NCI-H446 (cell line): ENCODE measurements at places on chromosomes 16 and 17.

DNA sequence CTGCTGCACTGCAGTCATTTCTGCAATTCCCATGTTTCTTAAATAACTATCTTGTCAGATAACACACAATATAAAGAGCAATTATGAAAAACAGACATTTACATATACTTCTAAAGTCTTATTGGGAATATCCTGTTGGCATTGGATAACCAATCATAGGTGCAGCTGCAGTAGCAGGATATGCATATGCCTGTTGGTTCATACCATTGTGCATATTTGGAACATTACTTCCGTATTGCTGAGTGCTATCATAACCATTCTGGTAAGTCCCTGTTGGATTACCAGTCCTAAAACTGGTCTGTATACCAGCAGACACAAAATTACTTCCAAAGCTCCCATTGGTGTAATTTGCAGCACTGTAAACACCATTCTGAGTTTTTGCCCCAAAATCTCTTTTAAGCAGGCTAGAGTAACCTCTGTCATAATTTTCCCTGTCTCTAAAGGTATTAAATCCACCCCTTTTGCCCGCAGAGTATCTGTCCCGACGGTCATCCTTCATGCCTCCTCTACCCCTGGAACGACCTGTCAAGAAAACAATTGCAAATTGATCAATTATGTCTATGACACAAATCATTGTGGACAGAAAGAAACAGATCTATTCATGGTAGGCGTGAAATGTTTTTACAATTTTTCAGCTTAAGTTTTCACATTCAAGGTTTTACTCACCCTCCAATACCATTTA, 3.1 kb upstream of the POLG2 start:
- DNase-seq, result no peak

DNA sequence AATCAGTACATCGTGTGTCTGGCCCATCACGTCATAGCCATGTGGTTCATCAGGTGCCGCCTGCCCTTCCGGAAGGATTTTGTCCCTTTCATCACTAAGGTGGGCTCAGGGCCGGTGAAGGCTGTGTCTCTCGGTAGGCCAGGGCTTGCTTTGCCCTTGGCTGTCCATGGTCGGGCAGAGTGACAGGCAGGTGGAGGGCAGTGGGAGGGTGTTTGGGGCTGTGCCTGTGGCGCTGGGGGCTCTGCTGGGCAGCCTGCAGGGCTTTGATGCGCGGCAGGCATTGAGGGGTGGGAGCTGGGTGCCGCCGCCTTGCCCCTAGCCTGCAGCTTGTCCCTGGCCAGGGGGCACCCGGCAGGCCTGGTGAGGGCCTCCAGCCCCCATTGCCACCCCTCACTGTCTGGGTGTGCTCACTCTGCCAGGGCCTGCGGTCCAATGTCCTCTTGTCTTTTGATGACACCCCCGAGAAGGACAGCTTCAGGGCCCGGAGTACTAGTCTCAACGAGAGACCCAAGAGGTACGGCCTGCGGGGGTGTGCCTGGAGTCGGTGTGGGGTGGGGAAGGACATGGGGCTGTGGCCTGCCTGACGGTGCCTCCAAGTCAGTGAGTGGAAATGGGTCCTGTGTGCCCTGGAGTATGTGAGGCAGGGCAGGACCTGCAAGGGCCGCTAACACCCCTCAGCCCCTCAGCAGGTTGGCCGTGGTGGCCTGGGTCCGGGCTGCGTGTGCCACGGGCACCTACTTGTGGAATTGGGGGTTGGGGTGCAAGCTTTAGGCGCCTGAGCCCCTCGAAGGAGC, 28.5 kb downstream of the TSC2 start:
- no peak for DNase-seq

DNA sequence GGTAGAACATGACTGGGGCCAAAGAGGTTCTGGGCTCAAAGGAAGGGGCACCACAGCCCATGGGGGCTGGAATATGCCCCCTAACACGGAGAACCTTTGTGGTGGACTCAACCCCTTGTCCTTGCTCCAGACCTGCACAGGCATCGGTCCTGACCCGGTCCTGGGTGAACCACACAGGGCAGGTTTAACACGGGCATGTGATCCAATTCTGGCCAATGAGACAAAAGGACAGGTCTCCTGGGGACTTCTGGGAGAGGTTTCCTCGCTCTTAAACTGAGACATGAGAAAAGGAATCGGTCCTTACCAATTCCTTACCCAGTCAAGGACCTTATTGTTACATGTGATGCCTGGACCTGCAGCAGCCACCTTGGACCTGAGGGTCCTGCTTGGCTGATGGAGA, 3.7 kb downstream of the DOC2B start:
- DNase-seq, result no peak

DNA sequence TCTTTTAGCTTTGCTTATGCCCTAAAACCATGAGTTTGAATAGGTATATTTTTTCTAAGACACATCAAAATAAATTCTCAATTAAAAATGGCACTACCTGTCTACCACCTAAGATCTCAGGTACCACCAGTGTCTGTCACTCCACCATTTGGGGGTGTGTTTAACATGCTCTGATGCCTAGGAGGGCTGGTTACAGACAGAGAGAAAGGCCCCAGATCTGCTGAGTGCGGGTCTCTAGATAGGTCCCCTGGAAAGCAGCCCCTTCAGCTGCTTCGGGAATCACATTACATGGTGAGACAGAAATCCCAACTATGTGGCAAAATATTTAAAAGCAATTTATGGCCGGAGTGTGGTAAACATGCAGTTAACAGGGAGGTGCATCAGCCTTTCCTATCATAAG, 653 bp upstream of the VAC14 start:
- no peak for DNase-seq

DNA sequence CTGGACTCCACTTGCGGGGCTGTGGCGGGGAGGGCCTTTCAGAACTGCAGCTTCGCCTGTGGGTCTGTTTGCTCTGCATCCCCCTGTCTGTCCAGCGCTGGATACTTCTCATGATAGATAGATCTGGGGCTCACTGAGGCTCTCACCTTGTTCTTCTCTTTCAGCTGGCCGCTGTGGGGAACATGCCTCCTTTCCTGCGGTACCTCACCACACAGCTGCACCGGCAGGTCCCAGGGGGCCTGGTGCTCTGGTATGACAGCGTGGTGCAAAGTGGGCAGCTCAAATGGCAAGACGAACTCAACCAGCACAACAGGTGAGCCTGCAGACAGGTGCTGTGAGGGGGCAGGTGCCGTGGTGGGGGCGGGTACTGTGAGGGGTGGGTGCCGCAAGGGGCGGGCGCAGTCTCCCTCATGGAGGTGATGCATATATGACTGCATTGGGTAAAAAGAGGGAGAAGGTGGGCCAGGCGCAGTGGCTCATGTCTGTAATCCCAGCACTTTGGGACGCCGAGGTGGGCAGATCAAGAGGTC, 6.2 kb downstream of the ENGASE start:
- DNase-seq, result no peak

- no peak for DNase-seq
These were observed 28.8 kb upstream of the PRKCB start for GRCh38 chr16:23807028-23807427.

DNA sequence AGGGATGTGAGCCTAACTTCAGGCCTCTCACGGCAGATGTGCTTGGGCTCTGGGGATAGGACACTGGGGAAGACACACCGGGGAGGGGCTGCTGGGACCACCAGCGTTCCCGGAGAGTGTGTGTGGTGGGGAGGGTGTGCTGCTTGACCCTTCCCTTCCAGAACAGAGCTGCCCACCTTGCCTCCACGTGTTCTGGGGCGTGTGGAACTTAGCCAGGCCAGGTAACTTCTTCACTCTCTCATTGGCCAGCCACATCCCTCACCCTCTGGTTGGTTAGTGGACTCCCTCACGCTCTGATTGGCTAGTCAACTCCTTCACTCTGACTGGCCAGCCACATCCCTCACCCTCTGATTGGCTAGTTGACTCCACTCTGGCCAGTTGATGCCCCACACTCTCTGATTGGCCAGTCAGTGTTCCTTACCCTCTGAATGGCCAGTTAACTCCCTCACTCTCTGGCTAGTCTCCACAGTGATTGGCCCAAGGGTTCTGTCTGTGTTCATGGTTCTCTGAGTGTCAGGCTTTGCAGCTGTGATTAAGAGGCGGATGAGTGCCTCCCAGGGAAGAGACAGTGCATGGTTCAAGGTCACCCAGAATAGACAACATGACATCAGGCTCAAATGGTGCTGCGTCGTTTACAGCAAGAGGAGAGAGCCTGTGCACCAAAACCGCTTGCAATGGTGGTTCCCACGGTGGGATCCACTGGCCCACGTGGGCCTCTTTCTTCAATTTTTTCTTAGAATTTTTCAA, 10.0 kb downstream of the TMEM235 start:
- DNase-seq, result no peak
